AG10803 (cell line): ENCODE measurements at places on chromosomes 11 and 22.

DNA sequence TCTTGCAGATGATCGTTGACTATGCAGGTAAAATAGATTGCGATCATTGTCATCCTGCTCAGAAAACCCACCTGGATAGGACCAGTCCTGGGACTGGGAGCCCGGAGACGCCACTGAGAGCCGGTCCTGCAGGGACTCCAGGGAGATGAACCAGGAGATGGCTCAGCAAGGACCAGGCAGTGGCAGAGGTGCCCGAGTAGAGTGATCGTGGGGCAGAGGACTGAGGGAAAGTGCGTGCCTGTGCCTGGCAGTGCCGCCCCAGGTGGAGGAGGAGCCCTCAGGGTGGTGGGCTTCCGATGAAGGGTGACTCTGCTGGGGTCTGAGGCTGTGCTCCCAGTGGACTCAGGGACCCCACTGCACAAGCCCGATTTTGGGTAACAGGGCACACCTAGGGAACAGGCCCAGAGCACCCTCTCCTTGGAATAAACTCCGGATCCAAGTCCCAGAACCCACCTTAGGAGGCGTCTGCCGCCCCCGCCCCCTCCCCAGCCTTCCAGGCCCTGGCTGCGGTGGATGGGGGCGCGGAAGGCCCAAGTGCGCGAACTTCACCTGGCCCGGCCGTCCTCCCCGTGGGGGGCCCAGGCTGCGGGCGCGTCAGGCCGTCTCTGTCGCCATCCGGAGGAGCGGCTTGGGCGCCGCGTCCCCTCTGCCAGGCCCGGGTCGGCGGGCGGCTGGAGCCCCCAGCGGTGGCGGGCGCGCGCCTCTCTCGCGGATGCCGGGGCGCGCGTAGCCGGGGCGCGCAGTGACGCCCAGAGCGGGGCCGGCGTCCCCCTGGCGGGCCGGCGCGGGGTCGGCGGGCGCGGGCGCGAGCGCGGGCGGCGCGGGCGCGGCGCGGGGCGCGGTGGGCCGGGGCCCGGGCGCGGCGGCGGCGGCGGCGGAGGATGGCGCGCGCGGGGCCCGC is 1338.8 kb downstream of the BRD1 start:
- DNase-seq = no peak

DNA sequence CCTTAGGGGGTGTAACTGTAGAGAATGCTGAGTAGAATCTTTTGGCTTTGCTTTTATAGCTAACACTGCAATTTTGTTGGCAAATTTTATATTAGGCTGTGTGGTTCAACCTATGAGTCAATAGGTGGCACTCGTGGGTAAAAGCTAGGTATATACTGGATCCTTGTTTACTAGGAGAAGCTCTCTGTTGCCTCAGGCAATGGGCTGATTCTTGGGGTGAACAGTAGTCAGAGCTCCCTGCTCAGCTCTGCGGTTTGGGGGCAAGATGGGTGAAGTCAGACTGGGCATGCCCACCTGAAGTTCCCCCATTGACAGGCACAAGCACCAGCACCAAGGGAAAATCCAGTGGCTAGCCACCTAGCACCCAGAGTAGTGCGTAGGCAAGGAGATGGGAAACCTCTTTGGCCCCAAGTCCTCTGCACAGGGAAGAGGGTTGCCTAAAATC is 238.7 kb downstream of the FAM181B start:
- no peak for DNase-seq

- no peak for DNase-seq
Observed at GRCh38 chr22:38347181-38347943, 30.1 kb upstream of the CSNK1E start.

GRCh38 chr11:128482512-128483191 is 104.7 kb downstream of the ETS1 start:
- peak; percentile 94 for DNase-seq

DNA sequence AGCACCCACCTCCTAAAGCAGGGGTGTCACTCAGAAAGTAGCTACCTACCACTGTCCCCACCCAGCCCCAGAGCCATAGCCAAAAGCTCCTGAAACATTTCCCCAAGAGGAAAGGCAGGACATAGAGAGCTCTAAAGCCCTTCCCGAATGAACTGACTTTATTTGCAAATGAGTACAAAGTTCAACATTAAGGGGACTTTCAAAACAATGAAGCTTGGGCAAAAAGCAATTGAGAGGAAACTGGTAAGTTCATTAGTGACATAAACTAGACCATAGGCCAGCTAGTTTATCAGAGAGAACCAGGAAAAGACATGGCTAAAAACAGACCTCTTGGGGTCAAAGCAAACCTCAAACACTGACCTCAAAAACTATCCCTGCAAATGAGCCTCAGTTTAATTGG is 72.7 kb downstream of the IGLL5 start:
- DNase-seq = no peak

- DNase-seq = no peak
Observed at GRCh38 chr11:119754656-119755355, 25.8 kb upstream of the NECTIN1 start.

DNA sequence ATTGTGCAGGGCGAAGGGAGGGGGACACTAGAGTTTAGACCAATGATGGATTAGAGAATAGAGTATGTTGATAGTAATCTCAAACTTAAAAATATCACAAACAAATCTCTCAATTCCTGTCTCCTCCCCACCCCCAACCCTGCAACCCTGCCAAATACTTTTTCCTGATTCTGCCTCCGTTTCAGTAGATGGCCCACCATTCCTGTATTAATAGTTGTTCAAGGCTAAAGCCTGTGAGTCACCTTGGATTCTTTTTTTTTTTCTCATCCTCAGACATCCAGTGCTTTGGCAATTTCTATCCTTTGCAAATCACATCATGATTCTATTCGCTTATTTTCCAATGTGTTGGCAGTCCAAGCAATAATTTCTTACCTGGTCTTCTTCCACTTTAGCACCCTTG is 207.9 kb downstream of the DYNC2H1 start:
- peak; percentile 18 for DNase-seq

DNA sequence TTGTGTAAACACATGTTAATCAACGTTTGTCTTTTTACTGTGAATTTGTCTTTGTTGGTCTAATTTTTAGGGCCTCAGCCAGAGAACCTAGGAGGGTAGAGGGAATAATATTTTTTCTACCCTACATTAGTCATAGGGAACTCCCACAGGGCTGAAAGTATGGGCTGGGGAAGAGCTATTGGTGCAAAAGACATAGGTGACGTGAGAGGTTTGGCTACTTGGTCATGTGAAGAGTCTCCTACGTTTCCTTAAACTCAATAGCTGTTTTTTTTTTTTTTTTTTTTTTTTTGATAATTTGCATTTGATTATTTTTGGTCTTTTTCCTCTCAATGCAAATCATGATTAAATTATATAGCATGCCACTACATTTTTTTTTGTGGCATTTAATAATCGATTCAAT is 15.9 kb upstream of the MMP7 start:
- no peak for DNase-seq

GRCh38 chr11:12005476-12005875 is 3.0 kb downstream of the DKK3 start:
- DNase-seq = peak; percentile 87
